ENCODE measurements at places on chromosomes 13 and 19. TPM values are rescaled to one million over a fixed set of nuclear protein-coding genes. Genes with fewer than 3 reads are reported as not detected.

Gene ZNF724
- 7.3 TPM for total RNA-seq

Gene ERFL
- 0.06 TPM for total RNA-seq

Gene TNFRSF19
- total RNA-seq = 2.5 TPM

Gene SULT2A1
- not detected for total RNA-seq

Gene FFAR1
- not detected for total RNA-seq

Gene ZNF567
- total RNA-seq = 4.0 TPM

Gene ZNF556
- total RNA-seq = 0.26 TPM

Gene ZNF296
- not detected for total RNA-seq

Gene DNMT1
- total RNA-seq = 39.9 TPM

Gene CEACAM1
- under 0.01 TPM for total RNA-seq

Gene CYP4F8
- not detected for total RNA-seq

Gene GYS1
- total RNA-seq = 32.5 TPM

Gene CGB1
- not detected for total RNA-seq

Gene NLRP9
- not detected for total RNA-seq

Gene IRGC
- not detected for total RNA-seq

Gene CCNA1
- 0.26 TPM for total RNA-seq

Gene ETV2
- total RNA-seq = 0.12 TPM
